ENCODE measurements at places on chromosomes 6 and 20. TPM values are rescaled to one million over a fixed set of nuclear protein-coding genes. Genes with fewer than 3 reads are reported as not detected.

The OR2B3 gene
- not detected for polyA plus RNA-seq

The ERVFRD-1 gene
- not detected for polyA plus RNA-seq

The EEF1A2 gene
- polyA plus RNA-seq = 7.4 TPM

The EPPIN gene
- polyA plus RNA-seq = 0.06 TPM

The SPATA2 gene
- polyA plus RNA-seq = 11.0 TPM

The WFDC11 gene
- not detected for polyA plus RNA-seq

The RSPH9 gene
- 0.23 TPM for polyA plus RNA-seq

The ROMO1 gene
- polyA plus RNA-seq = 1,070 TPM

The CYB5R4 gene
- polyA plus RNA-seq = 2.8 TPM

The CALHM4 gene
- not detected for polyA plus RNA-seq

The B3GALT4 gene
- 2.2 TPM for polyA plus RNA-seq

The LTB gene
- polyA plus RNA-seq = 0.77 TPM

The DEFB124 gene
- not detected for polyA plus RNA-seq

The CRISP2 gene
- polyA plus RNA-seq = 0.06 TPM

The GGTLC1 gene
- polyA plus RNA-seq = not detected

The MED20 gene
- polyA plus RNA-seq = 51.8 TPM

The LINC00237 gene
- polyA plus RNA-seq = 0.22 TPM

The ZNF165 gene
- 1.2 TPM for polyA plus RNA-seq

The UST gene
- 9.5 TPM for polyA plus RNA-seq

The NRSN1 gene
- 0.03 TPM for polyA plus RNA-seq

The OR2J3 gene
- 0.03 TPM for polyA plus RNA-seq

The RBL1 gene
- polyA plus RNA-seq = 2.7 TPM

The NKAIN4 gene
- polyA plus RNA-seq = 17.0 TPM

The DPPA5 gene
- polyA plus RNA-seq = 6.6 TPM

The ZNF334 gene
- polyA plus RNA-seq = 8.8 TPM

The PHACTR3 gene
- polyA plus RNA-seq = 0.03 TPM

The ZSCAN31 gene
- 1.2 TPM for polyA plus RNA-seq

The MEI4 gene
- 0.05 TPM for polyA plus RNA-seq

The SOX12 gene
- polyA plus RNA-seq = 6.4 TPM

The CST2 gene
- polyA plus RNA-seq = not detected

The CCM2L gene
- 23.1 TPM for polyA plus RNA-seq

The TGM3 gene
- polyA plus RNA-seq = 0.12 TPM

The ZNF217 gene
- polyA plus RNA-seq = 14.3 TPM

The HDGFL1 gene
- polyA plus RNA-seq = not detected

The MYCT1 gene
- polyA plus RNA-seq = 0.42 TPM

The NECAB3 gene
- polyA plus RNA-seq = 72.6 TPM

The VIP gene
- not detected for polyA plus RNA-seq

The BPI gene
- polyA plus RNA-seq = not detected

The SEL1L2 gene
- polyA plus RNA-seq = not detected

All from H1 (cell line).